Stimulated activated CD4-positive, alpha-beta T cell treated with anti-CD3 and anti-CD28 coated beads, TNF-alpha, amount 100 ng/mL, for 48 hours (primary cell): ENCODE measurements at places on chromosomes 1 and 21.

GRCh38 chr1:112711670-112712069 lies 3.5 kb downstream of the PPM1J start:
- no peak for DNase-seq

GRCh38 chr1:76425201-76426145 lies 350.9 kb downstream of the ST6GALNAC3 start:
- no peak for DNase-seq

DNA sequence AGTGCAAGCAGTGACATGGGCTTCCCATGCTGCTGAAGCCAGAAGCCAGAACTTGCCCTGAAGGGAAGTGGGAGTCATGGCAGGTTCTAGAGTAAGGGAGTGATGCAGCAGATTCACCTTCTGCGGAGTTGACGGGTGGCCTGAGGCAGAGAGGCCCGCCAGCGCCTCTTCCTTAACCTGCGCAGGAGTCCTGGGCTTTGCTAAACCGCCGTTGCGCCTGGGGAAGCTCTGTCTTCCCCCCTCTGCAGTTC lies 67.3 kb downstream of the OBSCN start:
- DNase-seq, result no peak

- no peak for DNase-seq
Observed at GRCh38 chr1:43318831-43319230, 18.0 kb downstream of the TIE1 start.

DNA sequence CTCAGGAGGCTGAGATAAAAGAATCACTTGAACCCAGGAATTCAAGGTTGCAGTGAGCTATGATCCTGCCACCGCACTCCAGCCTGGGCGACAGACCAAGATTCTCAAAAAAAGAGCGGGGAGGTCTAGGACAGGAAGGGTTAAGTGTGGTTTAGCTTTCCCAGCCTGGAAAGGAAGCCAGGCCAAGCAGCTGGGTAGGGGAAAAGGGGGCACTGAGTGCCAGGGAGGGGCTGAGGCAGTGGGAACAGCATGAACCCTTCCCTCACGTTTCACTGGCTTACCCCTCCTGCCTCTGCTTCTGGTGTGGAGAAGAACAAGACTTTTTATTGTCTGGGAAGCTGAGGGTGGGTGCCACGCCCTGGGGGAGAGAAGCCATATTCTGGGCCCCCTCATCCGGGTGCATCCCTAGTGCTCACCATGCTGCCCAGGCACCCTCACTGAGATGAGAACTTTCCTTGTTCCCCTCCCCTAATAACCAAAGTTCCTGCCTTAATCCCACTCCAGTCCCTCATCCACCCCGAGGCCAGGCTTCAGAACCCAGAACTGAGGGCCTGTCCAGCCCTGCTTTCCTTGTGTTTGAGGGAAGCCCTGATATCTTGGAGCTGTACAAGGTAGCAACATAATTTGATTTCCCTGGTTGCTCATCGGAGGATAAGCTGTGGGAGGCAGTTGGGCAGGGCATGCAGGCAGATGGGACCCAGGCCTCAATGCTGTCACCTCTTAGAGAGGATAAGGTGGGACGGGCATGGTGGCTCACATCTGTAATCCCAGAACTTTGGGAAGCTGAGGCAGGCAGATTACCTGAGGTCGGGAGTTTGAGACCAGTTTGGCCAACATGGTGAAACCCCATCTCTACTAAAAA lies 2.0 kb upstream of the LMNA start:
- no peak for DNase-seq

DNA sequence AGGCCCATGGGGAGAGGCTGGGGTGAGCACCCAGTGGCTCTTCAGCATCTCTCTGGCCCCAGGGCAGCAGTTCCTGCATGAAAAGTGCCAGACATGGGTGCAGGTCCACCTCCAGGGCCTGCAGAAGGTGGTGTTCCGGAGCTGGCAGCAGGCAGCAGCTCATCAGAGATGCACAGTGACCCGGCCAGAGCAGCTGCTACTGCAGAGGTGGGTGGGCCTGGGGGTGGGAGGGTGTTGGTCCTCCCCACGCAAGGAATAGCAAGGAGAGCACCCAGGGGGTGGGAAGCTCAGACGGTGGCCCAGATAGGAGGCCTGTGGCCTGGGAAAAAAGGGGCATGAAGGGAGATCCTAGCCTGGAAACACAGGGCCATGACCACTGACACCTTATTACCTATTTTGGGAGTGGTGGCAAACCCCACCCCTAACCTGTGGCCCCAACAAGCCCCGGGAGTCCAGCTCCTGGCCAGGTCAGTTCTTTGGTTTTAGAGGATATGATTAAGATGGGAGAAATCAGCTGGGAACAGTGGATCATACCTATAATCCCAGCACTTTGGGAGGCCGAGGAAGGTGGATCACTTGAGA lies 20.2 kb downstream of the C1orf167 start:
- DNase-seq, result no peak

- no peak for DNase-seq
Observed at GRCh38 chr1:208318150-208318734, 74.1 kb upstream of the PLXNA2 start.

DNA sequence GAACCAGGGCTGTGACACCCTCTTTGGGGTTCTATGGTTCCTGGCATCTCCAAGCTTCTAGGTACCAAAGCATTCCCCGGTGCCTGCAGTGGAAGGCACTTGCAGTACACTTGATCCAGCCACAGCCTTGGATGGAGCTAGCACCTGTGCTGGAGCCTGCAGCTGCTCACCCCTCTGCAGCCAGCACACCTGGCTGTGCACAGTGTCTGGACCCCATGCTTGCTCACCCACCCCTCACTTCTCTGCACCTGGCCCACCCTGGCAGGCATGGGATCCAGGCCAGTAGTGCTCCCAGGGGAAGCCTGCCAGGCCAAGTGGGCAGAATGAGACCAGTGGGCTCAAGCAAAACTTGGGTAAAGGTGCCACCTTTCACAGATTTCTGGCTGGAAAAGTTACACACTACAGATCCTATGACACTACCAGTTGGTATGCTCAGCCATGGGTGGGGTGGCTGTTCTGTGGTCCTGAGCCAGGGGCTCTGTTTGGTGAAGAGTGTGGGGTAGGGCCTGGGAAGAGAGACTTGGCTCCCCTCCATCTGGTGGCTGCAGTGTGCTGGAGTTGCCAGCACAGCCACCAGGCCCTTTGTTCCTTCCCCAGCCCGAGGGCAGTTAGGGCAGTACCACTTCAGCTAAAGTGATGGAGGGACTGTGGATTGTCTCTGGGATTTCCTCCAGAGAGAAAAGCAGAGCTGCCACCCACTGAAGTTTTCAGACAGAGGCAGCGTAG lies 157.8 kb upstream of the LRRC7 start:
- DNase-seq, result no peak

DNA sequence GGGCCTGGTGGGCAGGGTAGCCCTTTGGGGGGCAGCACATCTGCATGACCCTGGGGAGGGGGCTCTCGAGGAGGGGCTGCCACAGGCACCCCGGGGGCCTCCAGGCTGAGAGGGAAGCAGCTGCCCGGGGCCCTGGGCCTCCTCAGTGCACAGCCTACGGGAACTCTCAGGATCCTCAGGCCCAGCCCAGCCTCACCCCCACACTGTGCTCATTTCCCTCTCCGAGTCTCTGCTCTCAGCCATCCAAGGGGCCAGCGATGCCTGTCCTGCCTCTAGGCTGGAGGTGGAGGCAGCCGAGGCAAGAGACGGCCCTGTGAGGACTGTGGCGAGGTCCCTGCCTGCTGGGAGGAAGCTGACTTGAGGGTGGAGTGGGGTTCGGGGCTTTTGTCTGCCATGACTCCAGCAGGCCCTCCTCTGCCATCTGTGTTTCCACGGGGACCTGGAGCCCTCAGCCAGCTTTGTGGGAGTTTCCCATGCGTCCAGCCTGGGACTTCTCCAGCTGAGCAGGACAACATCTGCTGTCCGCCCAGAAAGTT lies 7.2 kb upstream of the PLEKHG5 start:
- DNase-seq, result no peak

DNA sequence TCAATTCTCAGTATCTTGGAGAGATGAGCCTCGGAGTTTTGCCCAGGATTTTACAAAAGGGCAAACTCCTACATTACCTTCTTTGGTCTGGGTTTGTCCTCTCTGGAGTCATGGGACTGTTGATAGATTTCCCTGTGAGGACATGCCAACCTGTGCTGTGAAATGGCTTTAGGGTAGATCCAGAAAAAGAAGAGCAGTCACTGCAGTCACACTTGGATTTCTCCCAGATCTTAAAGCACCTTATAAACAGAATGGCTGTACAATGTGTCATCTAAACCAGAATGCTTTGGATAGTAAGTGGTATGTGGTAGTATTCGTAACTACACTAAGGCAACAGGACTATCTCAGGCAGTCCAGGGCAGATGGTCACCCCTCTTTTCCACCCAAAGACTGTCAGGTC lies 1.9 kb upstream of the CSRP1 start:
- DNase-seq, result no peak

- peak; percentile 36 for DNase-seq
Observed at GRCh38 chr1:39919545-39919944, 17.8 kb upstream of the MYCL start.

DNA sequence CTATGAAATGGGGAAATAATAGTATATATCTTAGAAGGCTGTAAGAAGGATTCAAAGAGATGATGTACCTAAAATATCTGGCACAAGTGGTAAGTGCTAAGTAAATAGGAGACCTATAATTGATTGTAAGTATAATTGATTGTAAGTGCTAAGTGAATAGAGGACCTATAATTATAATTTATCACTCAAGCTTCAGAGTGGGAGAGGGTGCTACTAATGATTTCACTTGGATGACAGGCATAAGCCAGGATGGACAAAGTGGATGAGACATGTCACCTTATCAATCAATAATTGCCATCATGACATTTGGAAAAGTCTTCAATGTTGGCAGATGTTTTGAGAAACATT lies 11.2 kb downstream of the RCAN1 start:
- no peak for DNase-seq

GRCh38 chr1:200079232-200079940 lies 51.9 kb downstream of the NR5A2 start:
- no peak for DNase-seq

DNA sequence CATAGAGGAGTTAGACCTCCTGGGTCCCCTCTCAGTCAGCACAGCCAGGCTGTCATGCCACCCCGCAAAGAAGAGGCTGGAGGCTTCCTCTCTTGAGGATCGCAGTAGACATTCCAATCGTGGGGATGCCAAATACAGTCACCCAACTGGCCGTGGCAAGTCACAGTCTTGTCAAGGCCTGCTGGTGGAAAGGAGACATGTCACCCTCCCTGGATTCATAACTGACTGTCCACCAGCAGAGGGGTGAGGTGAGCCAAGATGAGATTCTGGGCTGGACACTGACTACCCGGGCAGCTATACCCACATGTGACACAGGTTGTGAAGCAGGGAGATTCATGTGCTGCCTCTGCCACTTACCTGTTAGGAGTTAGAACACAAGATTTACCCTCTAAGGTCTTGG lies 123.5 kb upstream of the NGF start:
- DNase-seq, result no peak

DNA sequence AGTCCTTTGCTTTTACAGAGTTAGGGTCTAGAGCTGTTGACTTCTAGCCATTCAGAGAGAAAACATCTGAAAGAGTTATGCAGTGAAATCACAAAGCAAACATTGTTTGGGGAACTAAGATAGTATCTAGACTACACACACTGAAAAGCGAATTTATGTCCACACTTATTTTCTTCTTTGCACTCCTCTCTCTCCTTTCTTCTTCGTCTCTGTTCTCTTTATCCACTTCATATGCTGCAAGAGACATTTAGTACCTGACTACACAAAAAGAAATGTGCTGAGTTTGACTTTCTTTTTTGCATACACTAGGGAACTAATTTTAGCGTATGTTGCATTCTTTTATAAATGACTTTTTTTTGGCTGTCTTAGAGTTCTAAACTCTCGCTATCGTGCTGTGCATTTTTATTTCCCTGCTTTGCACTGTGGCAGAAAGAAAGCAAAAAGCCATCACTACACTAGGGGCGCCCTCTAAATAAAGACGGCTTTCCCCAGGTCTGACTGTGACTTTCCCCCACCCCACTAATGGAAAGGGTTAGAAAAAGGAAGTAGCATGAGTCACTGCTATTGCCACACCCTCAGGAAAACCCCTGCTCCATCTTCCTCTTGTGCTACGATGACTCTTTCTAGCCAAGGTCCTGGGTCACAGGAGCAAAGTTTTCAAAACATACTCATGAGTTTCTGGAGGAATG lies 65.7 kb downstream of the MAP3K7CL start:
- DNase-seq, result peak; percentile 46

GRCh38 chr1:40132383-40133311 lies 28.5 kb upstream of the RLF start:
- DNase-seq, result no peak

- no peak for DNase-seq
Observed at GRCh38 chr1:173920861-173921260, 3.7 kb upstream of the SERPINC1 start.

GRCh38 chr1:96674915-96675314 lies 46.7 kb upstream of the PTBP2 start:
- no peak for DNase-seq

DNA sequence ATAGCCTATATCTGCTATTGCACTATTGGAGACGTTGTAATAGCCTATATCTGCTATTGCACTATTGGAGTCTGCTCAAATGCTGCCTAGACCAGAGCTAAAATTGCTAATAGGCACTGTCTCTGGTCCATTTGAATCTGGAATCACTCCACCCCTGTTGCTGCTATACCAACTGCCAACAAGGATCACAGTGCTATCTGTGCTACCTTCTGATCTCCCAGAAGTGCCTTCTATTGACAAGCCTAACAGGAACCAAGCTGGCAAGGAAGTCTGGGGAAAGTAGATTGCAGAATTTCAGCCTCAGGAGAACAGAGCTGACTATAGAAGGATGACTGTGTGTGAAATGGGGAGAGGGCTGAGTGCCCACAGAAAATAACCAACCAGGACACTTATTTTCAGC lies 15.9 kb downstream of the RWDD3 start:
- DNase-seq, result no peak

DNA sequence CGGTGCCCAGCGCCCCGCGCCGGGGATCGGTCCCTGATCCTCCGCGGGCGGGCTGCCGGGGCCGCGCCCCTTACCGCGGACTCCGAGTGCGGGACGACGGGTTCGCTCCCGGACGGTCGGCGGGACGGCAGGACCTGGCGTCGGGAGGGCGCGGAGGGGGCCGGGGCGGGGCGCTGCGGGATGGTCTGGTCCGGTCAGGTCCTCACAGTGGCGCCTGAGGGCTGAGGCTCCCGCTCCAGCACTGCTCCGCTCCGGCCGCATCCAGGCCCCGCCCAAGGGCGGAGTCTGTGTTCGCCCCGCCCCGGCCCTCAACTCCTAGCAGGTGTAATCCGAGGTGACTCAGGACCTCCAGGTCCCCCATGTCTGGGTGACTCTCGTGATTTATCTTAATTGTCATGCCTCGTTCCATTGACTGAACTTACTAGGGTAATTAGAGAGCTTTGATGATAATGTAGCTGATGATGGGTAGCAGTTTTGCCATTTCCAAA lies at the start of gene RAB3B:
Gene RAB3B, minus strand, starts transcription at position 223 of the 488 bp plus-strand sequence. CDS start 13,583 bp downstream, outside the sequence.
- peak; percentile 70 for DNase-seq
